ENCODE measurements at places on chromosomes 13 and 19. TPM values are rescaled to one million over a fixed set of nuclear protein-coding genes. Genes with fewer than 3 reads are reported as not detected.

Gene ZNF439
- total RNA-seq: 11.2 TPM

Gene SIGLEC8
- total RNA-seq: 3.0 TPM

Gene CNFN
- not detected for total RNA-seq

Gene IZUMO1
- total RNA-seq: 2.9 TPM

Gene FFAR2
- total RNA-seq: 4.7 TPM

Gene EDDM13
- total RNA-seq: 1.3 TPM

Gene CIRBP
- total RNA-seq: 352 TPM

Gene RB1
- 38.1 TPM for total RNA-seq

Gene FAM216B
- 17.0 TPM for total RNA-seq

Gene NCCRP1
- total RNA-seq: 0.86 TPM

Gene ZNF417
- 16.2 TPM for total RNA-seq

Gene GJB6
- not detected for total RNA-seq

DNA sequence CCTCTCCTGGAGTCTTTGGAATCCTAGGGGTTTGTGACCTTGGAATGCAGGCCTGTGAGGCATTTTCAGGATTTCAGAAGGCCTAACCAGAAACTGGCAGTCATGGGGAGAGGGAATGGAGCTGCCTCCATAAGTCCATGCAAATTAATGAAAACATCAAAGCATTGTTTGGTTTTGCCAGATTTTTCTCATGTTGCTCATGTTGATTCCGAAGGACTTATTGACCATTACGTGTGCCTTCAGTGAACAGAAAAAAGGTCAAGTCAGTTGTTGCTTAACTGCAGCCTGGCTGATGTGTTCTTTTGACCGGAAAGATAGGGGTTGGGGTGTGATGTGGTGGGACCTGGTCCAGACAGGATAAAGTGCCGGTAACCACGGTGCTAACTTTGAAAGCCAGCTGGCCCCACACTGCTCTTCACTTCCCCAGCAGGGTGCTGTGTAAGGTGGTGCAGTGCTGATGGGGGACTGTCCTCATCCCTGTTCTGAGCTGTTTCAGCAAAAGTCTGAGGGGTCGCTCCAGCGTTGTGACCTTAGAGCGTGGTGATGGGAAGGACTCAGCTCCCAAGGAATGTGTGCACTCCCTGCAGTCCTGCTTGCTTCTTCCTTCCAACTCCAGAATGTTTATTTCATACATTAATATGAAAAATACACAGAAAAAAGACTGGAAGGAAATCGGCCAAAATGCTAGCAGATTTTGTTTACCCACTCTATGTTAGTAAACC is 3.5 kb downstream of the RNF113B start:
- no peaks in the 10 kb centered on the region for H3K36me3 ChIP-seq
- peaks cover 43% of the 10 kb centered on the region for H3K4me1 ChIP-seq
- no peak overlapping the region for H3K4me3 ChIP-seq
- no peak for DNase-seq
- H3K27me3 ChIP-seq: no peaks in the 10 kb centered on the region

DNA sequence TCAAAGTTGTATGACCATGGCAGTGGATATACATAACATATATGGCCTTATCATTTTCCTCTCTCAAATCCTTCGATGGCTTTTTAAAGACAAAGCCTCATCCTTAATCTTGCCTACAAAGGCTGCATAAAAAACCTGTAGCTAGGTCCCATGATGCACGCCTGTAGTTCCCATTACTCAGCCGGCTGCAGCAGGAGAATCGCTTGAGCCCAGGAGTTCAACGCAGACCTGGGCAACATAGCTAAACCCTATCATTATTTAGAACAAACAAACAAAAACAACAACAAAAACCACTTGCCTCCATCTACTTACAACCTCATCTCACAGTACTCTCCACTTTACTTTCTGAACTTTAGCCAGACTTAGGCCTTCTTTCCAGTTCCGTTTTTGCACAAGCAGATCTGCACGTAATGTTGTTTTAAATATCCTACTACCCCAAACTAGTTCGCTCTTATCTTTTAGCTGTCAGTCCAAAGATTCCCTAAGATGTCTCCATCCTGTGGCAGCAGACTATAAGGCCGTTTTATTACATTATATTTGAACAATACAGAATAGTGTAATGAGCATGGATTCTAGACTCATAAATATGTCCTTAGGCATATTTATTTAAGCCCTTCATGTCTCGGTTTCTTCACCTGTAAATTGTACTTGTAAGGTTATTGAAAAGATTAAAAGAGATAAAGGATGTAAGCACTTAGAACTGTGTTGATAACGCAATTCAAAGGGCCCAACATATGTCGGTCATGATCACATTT is 969 bp upstream of the POMP start:
- peak overlapping the region; percentile 87 for H3K4me3 ChIP-seq
- H3K27me3 ChIP-seq: no peaks in the 10 kb centered on the region
- H3K4me1 ChIP-seq: peaks cover 53% of the 10 kb centered on the region
- DNase-seq: no peak
- peak overlapping the region; percentile 93 for H3K27ac ChIP-seq

- peak overlapping the region; percentile 20 for H3K27ac ChIP-seq
- peaks cover 26% of the 10 kb centered on the region for H3K36me3 ChIP-seq
- no peak for DNase-seq
- peaks cover 4% of the 10 kb centered on the region for H3K4me1 ChIP-seq
- H3K4me3 ChIP-seq: no peak overlapping the region
- H3K27me3 ChIP-seq: no peaks in the 10 kb centered on the region
Measured at GRCh38 chr13:33153421-33154404, 131.8 kb downstream of the STARD13 start.

DNA sequence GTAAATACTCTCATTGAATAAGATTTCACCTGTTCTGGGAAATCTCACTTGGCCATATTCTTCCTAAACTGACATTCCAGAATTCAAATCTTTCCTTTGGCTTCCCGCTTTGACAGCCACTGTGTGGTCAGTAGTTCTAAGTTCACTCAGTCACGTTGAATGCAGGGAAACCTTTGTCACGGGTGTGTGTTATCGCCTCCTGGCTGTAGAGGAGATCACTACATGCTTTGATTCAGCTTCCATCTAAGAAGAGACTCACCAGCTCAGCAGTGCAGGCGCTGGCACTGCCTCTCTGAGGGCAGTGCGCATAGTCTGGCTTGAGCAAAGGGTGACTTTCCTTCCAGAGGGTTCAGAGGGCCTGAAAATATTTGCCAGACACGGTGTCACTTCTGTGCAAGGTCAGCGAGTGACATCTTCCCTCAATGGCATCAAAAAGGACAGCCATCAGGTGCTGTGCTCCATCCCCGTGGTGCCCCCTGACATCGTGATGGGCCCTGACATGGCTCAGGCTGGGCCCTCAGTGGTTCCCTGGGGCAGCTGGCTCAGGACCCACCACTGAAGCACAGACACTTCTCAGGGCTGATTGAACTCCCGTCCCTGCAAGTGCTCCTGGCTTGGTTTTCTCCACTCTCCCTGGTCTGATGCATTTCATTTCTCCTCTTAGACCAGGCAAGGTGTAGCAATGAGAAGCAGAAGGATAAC is 635.4 kb upstream of the ARGLU1 start:
- H3K4me3 ChIP-seq: no peak overlapping the region
- H3K27ac ChIP-seq: peak overlapping the region; percentile 66
- peaks cover 21% of the 10 kb centered on the region for H3K4me1 ChIP-seq
- DNase-seq: no peak
- H3K27me3 ChIP-seq: no peaks in the 10 kb centered on the region
- no peaks in the 10 kb centered on the region for H3K36me3 ChIP-seq

GRCh38 chr19:46388311-46389095 is 24.9 kb downstream of the CCDC8 start:
- H3K36me3 ChIP-seq: peaks cover 87% of the 10 kb centered on the region
- peaks cover 18% of the 10 kb centered on the region for H3K4me1 ChIP-seq
- no peak overlapping the region for H3K4me3 ChIP-seq
- no peak overlapping the region for H3K27ac ChIP-seq

DNA sequence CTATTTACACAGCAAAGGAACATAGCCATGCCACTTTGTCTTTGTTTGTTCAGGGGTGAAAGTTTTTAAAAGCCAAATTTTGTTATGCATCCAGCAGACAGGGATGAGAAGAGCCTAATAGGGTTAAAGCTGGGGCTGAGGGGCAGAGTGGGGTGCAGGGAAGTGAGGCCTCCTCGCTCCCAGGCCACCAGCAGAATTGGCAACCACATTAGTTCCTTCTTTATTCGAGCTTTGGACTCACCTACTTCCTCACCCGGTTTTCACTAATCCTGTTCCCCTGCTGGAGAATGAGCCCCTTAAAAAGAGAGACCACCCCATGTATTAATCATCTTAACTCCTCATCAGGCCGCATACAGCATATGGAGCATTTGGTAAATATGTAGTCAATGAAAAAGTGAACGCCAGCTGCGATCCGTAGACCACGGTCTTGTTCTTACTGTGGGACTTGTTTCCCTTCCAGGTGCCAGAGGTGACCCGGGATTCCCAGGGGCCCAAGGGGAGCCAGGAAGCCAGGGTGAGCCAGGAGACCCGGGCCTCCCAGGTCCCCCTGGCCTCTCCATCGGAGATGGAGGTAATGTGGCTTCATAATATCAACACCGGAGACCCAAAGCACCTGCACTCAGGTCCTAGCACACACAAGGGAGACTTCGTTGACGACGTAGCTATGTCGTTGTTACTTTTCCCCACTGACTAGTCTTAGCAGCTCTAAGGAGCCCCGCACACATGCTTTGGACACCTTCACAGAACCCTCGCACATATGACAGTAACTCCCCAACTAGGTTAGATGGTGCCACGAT is 112.1 kb downstream of the RAB20 start:
- no peak overlapping the region for H3K4me3 ChIP-seq
- peaks cover 81% of the 10 kb centered on the region for H3K36me3 ChIP-seq
- no peak overlapping the region for H3K27ac ChIP-seq
- H3K4me1 ChIP-seq: no peaks in the 10 kb centered on the region
- no peak for DNase-seq

GRCh38 chr19:58429745-58430144 is 10.2 kb downstream of the ZNF132 start:
- no peak for DNase-seq
- H3K27me3 ChIP-seq: no peaks in the 10 kb centered on the region
- no peaks in the 10 kb centered on the region for H3K4me1 ChIP-seq
- no peak overlapping the region for H3K4me3 ChIP-seq
- H3K27ac ChIP-seq: no peak overlapping the region

- H3K27me3 ChIP-seq: peaks cover 100% of the 10 kb centered on the region
- no peak within 1 kb of the TSS for H3K27ac ChIP-seq
- no peak for DNase-seq
- H3K4me3 ChIP-seq: peak within 1 kb of the TSS; percentile 51
- H3K36me3 ChIP-seq: no peaks in the 10 kb centered on the region
- peaks cover 32% of the 10 kb centered on the region for H3K4me1 ChIP-seq
Measured at GRCh38 chr13:27919934-27920676, at the start of gene PDX1. Gene PDX1, plus strand, starts transcription at chr13:27920000. Its CDS starts 139 bp downstream, at chr13:27920139.

DNA sequence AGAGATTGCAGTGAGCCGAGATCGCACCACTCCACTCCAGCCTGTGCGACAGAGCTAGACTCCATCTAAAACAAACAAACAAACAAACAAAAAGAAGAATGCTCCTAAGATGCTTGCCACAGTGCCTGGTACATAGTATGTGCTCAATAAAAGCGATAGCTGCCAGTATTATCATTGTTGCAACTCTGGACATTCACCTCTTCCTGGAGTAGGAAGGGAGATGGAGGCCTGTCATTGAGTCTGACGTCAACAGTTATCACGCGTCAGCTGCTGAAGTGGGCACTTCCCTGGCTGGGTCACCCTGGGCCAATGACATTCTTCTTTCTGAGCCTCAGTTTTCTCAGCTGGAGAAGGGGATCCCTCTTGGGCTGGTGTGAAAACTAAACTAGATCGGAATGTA is 4.2 kb upstream of the PLAUR start:
- H3K36me3 ChIP-seq: no peaks in the 10 kb centered on the region
- H3K27me3 ChIP-seq: no peaks in the 10 kb centered on the region

- H3K4me1 ChIP-seq: no peaks in the 10 kb centered on the region
- DNase-seq: no peak
- H3K27ac ChIP-seq: no peak overlapping the region
- H3K36me3 ChIP-seq: no peaks in the 10 kb centered on the region
Measured at GRCh38 chr13:85659493-85659892, 139.7 kb downstream of the SLITRK6 start.

GRCh38 chr19:3316659-3317207 is 49.6 kb upstream of the NFIC start:
- DNase-seq: no peak
- no peak overlapping the region for H3K27ac ChIP-seq
- H3K4me1 ChIP-seq: no peaks in the 10 kb centered on the region
- peaks cover 68% of the 10 kb centered on the region for H3K27me3 ChIP-seq
- no peaks in the 10 kb centered on the region for H3K36me3 ChIP-seq
- no peak overlapping the region for H3K4me3 ChIP-seq

DNA sequence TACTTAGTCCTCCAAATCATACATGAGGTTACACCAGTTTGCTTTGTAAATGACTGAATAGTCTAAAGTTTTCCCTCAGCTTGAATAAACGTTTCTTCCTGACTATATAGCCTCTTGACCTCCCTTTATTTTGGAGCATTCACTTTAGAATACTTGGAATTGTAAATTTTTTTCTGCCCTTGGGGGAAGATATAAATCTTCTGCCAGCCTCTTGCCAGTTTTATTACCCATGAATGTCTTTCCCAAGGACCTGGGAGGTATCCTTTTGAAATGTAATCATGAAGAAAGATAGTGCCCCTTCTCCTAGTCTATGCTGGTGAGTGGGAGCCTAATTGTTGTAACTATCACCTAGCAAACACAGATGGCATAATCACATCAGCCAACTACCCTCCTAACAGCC is 2033.9 kb upstream of the PCDH20 start:
- H3K27ac ChIP-seq: no peak overlapping the region
- no peak overlapping the region for H3K4me3 ChIP-seq
- no peak for DNase-seq
- H3K27me3 ChIP-seq: no peaks in the 10 kb centered on the region

DNA sequence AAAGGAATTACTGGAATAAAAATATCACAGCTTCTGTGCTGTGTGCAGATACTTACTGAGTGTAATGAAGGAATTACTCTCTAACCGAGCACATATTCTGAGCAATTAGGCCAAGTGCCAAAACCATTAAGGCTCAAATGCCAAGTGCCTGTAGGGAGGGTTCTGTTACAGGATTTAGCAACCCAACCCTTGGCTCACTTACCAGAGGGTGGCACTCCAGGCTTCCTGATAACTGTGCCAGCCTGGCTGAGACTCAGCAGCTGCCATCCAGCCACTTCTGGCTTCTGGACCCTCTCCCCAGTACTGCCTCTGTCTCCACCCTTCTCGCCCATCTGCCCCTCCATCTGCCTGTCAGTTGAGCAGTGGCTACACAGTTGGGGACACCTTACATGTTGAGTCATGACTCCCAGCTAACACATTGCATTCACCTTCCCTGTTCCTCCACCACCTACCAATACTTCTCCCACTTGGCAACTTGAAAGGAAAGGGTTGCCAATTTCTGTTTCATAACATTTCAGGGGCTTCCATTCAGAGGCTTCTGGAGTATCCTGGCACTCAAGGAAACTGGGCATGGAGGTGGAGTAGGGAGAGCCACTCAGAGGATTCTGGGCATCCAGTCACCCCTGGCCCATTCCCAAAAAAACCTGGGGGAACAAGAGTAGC is 110.5 kb downstream of the COG6 start:
- H3K36me3 ChIP-seq: no peaks in the 10 kb centered on the region
- peaks cover 14% of the 10 kb centered on the region for H3K4me1 ChIP-seq
- no peaks in the 10 kb centered on the region for H3K27me3 ChIP-seq
- no peak overlapping the region for H3K4me3 ChIP-seq

GRCh38 chr19:3674784-3675543 is 25.3 kb downstream of the PIP5K1C start:
- no peak overlapping the region for H3K4me3 ChIP-seq
- H3K27ac ChIP-seq: no peak overlapping the region
- H3K36me3 ChIP-seq: peaks cover 7% of the 10 kb centered on the region
- DNase-seq: no peak
- H3K4me1 ChIP-seq: peaks cover 30% of the 10 kb centered on the region

Data from lower lobe of right lung (tissue), 2 donors.